ENCODE measurements at places on chromosomes 7 and 10.

- no peak for DNase-seq
Observed at GRCh38 chr7:76377186-76377918, 18.6 kb upstream of the YWHAG start.

DNA sequence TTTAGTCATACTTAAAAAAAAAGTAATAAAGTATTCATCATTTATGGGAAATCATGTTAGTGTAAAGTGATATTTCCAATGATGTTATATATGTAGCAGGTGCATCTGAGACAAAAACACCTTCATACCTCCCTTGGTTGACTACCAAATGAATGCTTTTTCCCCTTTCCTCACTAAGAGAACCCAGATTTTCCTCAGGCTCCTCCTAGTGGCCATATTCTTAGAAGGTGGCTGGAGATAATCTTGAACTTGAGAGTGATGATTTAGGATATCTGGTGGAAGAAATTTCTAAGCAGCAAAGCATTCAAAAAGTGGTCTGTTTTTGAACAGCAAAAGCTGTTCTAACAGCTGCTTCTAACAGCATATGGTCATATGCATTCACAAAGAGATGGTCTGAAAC, 16.8 kb upstream of the DNAH11 start:
- no peak for DNase-seq

DNA sequence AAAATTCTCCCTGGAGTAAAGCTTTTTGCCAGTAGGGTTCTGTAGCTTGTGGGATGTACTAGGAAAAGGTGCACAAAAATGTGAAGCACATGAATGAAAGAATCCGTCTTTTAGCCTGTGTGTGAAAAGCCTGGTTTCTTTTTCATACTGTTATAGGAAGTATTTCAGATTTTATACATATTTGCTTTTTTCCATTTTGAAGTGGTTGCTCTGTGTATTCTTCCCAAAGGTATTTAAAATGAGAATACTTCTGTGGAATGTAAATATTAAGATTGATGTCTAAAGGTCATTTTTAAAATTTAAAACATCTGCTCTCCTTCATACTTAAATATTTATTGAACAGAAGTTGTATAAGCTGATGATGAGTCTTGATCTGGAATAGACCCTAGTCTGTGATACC, 96.8 kb downstream of the CDK14 start:
- no peak for DNase-seq

GRCh38 chr7:15131661-15132060, 229.1 kb upstream of the DGKB start:
- no peak for DNase-seq

Data from stimulated activated CD8-positive, alpha-beta memory T cell treated with anti-CD3 and anti-CD28 coated beads, Interleukin-4, amount 100 ng/mL, for 1 hour (primary cell).